ENCODE measurements at places on chromosomes 5 and 9.

DNA sequence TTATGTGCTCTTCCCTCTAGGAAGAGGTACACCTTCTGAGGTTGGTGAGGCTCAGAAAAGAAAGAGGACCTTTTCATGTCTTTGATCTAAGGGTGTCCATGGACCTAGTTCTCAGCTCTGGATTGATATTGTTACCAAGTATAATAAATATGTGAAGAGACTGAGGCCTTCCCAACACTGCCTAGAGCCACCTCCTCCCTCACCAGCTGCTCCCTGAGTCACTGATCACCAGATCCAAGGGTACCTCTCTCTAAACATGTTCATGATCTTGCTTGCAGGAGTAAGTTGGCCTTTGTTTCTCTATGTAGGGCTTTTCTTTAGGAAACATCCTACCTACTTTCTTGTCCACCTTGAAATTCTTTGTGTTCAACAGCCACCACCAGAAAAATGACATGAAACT, 218.8 kb upstream of the ADRA1B start:
- no peak for DNase-seq

GRCh38 chr9:71910650-71911060, 338 bp downstream of the ABHD17B start:
- DNase-seq = no peak

- DNase-seq = no peak
Observed at GRCh38 chr9:93024986-93025630, 33.4 kb upstream of the SUSD3 start.

DNA sequence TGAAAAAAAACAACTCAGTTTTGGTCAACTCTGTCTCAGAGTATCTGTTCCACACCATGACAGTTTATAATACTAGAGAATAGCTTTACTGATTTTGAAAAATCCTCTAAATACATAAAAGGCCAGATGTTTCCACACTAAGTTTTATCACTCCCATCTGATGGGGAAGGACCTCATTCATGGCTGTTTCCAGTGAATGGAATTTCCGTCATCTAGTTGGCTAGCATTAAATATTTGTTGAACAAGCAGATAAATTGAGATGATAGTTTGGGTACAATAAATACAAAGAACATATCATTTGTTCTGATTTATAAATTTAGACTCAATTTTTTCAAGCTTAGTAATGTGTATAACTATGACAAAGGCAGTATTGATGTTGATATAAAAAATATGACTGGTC, 408.5 kb downstream of the PTPRD start:
- no peak for DNase-seq

All from midbrain (tissue), 1 donor.